ENCODE measurements at places on chromosomes 3 and 15. TPM values are rescaled to one million over a fixed set of nuclear protein-coding genes. Genes with fewer than 3 reads are reported as not detected.
A peak's percentile ranks its signal among the peaks of the same experiment; 100 is the strongest.

The GOLGA8J gene
- total RNA-seq: not detected

DNA sequence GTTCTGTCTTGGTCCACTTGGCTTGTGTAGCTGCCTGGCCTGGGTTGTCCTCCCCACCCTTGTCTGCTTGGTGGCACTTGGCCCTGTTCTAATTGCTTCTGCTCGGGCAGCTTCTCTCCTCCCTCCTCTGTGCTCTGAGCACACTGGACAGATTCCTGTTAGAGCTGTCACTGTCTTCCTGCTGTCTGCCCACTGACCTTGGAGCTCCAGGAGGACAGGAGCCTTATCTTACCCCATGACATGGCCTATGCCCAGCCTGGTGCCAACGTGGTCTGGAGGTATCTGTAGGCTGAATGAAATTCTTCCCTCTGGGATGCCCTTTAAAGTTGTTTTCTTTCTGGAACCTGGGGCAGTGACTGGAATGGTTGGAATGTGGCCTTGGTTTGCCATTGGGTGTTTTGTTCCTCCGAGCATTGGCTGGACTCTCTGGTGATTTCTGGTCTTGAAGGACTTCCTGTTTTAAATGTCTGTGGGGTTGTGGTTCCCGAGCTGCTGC lies 94.1 kb downstream of the FAM43A start:
- no peak for DNase-seq

- no peak for DNase-seq
These were observed 175.4 kb downstream of the SUCNR1 start for GRCh38 chr3:152048831-152049230.

GRCh38 chr3:73719413-73719851 lies 94.7 kb upstream of the PDZRN3 start:
- no peak for DNase-seq

The USP8 gene
- 69.2 TPM for total RNA-seq

The WNT7A gene
- not detected for total RNA-seq

The APEH gene
- 72.8 TPM for total RNA-seq

DNA sequence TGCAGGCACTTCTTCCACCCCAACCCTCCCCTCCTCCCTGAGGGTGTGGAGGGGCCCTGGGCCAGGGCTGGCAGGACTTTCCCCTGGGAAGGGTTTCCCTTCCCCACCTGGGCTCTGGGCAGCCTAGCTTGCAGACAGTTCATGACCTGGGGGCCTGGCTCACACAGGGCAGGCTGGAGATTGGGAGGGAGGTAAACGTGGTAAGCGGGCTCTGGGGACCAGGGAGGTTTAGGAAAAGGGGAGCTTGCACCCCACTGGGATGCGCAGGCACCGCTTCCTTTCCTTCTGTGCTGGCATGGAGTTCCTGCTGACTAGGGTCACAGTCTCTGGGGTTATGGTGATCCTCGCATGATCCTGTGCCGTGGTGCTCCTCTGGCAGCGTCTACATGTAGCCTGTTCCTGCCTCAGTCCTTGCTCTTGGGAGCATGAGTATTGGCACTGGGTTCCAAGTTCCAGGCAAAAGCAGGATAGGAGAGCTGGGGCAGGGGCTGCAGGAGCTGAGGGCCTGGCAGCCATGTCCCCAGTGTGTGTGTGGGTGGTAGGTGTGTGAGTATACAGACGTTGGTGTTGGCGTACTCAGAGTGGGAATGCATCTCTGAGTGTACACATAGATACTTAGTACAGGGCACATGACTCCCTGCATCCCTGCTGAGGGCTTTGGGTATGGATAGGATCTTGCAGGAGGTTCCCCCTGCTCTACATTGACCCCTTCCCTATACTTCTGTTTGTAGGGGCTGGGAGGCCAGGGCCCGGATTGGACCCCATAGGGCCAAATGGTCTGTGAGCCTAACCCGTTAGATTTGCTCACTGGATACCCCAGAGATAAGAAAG lies 6.9 kb downstream of the GLYCTK start:
- DNase-seq: no peak

- no peak for DNase-seq
These were observed 889.8 kb downstream of the MCTP2 start for GRCh38 chr15:95121191-95121590.

GRCh38 chr15:63382966-63383710 lies 1.5 kb upstream of the CA12 start:
- DNase-seq: no peak

DNA sequence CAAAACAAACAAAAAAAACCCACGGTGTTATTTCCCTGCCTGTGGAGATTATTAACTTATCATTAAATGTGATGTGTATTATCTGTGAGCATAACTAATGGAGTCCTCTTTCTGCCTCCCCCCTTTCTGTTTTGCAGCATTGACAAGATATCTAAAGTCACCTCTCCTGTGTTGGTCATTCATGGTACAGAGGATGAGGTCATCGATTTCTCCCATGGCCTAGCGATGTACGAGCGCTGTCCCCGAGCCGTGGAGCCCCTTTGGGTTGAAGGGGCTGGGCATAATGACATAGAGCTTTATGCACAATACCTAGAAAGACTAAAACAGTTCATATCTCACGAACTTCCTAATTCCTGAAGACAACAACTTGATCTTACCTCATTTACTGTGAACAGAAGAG lies 25.2 kb upstream of the CEMIP start:
- no peak for DNase-seq

GRCh38 chr3:154955907-154956533 lies 124.1 kb upstream of the MME start:
- DNase-seq: no peak

GRCh38 chr3:140467796-140468315 lies 210.0 kb upstream of the TRIM42 start:
- no peak for DNase-seq

GRCh38 chr15:88322461-88322860 lies 65.9 kb upstream of the NTRK3 start:
- DNase-seq: no peak

The LMAN1L gene
- not detected for total RNA-seq

DNA sequence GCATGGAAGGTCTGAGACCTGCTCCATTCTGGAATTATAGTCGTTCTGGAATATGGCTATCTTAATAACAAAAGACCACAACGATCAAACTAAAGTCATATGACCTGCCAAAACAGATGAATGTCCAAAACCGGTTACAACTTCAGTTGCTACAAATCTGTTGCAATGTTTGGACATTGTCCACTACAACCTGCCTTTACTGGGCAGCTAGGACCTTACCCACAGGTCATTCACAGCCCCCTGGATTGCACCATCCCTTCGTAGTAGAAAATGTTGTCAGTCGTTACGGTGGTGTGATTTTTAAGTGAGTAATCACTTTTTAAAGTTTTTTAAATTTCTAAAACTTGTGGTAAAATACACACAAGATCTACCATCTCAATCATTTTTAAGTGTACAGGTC lies 22.5 kb upstream of the SRGAP3 start:
- no peak for DNase-seq

The SPATA12 gene
- 0.12 TPM for total RNA-seq

DNA sequence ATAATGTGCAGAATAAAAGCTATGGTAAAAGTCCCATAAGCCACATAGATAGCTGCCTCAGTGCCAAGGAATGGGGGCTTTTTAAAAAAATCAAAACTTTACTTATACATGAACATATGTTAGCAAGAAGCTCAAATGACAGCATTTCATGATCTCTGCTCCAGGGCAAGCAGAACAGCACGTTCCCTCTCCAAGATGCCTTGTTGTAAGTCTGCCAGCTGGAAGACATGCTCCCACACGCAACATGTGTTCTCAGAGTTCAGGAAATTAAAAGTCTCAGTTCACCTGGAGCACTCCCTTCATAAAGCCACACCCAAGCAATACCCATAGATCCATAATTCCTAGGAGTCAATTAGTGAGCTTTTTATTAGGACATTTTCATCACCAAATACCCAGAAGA lies 52.2 kb downstream of the ABI3BP start:
- DNase-seq: no peak

DNA sequence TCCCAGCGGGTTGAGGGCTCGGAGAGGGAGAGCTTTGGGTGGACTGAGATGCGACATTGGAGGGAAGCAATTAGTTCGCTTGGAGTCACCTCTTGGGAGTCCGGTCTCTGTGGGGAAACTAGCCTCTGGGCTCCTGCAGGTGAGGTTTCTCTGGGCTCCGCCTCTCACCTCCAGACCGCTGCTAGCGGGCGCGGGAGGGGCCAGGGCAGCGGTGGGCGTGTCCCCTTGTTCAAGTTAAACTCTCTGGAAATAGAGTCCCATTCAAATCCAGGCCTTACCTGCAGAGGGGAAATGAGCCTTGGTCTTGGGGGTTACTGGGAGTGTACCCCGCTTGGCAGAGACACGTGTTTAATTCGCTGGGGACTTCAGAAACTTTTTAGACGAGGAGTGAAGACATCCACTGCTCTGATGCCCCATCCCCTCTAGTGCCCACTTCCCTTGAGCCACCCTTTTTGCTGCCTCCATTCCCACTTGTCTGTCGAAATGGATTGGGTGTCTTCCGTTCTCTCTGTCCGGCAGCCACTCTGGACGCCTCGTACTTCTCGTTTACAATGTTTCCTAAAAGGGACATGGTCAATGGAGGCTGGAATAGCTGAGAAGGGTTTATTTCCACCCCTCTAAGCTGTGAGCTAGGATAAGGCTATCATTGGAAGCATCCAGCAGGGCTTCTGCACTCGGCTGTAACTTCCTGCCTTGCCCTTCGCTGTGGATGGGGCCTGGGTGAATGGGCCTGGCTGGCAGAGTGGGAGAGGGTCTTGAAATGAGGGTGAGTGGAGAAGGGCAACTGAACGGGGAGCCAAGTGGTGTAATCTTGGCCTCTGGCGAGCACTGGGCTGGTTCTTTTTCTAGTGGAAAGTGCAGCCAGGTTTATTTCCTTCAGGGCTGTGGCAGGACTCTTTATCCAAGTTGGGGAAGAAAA lies 1.1 kb downstream of the MITF start:
- no peak for DNase-seq

GRCh38 chr3:166270429-166270828 lies 433.2 kb upstream of the BCHE start:
- no peak for DNase-seq

The GPR62 gene
- total RNA-seq: not detected

DNA sequence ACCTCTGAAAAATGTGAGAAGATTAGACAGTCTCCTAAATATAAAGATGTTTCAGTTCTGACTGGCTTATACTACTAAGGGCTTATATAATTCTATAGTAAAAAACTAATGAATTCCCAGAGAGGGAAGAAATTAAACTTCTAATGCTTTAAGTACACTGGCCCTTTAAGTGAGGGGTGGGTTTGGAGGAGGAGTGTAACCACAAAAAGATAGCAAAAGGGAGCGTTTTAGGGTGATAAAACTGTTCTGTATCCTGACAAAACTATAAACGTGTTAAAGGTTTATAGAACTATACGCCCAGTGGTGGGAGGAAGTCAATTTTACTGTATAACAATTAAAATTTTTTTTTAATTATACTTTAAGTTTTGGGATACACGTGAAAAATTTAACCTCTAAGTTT lies 45.8 kb downstream of the CEP152 start:
- no peak for DNase-seq

The ONECUT1 gene
- 1.1 TPM for total RNA-seq

GRCh38 chr3:43214616-43215015 lies 71.7 kb upstream of the SNRK start:
- DNase-seq: no peak

DNA sequence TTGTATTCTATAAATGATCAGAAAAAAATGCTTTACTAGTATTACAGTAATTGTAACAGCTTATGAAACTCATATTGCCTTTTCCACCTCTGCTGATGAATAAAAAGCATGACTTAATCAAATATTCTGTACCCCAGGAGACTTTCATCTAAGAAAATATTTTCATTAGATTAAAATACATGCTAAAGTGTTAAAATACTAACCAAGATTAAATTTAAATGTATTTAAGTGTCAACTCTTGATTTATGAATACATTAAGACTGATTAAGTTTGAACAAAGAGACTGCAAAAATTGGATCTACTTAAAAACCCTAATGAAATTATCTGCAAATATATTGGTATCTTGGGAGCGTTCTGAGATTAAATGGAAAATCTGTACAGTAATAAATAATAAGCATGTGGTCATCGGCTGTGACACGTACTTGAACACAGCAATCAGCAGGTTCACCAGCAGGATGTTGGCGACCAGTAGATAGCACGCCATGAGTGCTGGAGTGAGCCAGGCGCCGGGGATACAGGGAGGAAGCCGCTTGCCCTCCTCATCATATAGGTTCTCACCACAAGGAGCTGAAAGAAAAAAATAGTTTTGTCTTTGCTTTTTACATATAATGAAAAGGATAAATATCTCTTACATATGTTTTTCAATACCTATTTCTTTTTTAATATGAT lies 36.6 kb upstream of the MTMR10 start:
- DNase-seq: no peak

- DNase-seq: no peak
These were observed 618.3 kb upstream of the AGTR1 start for GRCh38 chr3:148079370-148079769.

GRCh38 chr3:186192823-186193222 lies 83.9 kb upstream of the ETV5 start:
- DNase-seq: no peak

The TRH gene
- total RNA-seq: not detected

The RCCD1 gene
- total RNA-seq: 24.1 TPM

- no peak for DNase-seq
These were observed 38.0 kb downstream of the MEF2A start for GRCh38 chr15:99603828-99604227.

DNA sequence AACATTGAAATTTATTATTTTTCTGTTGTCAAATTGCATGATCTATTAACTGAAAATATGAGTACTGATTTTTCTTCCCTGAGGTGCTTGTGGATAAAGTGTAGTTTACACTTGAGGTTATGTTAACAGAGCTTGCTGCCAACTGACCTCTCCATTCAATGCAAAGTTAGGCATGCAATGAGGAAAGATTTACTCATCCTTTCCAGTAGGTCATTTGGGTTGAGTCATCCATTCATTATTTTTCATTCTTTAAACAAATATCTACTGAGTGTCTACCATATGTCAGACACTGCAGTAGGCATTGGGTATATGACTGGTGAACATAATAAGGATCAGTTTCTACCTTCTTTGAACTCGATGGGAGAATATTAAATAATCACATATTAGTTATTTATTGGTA lies 604.1 kb downstream of the EDEM1 start:
- DNase-seq: no peak

DNA sequence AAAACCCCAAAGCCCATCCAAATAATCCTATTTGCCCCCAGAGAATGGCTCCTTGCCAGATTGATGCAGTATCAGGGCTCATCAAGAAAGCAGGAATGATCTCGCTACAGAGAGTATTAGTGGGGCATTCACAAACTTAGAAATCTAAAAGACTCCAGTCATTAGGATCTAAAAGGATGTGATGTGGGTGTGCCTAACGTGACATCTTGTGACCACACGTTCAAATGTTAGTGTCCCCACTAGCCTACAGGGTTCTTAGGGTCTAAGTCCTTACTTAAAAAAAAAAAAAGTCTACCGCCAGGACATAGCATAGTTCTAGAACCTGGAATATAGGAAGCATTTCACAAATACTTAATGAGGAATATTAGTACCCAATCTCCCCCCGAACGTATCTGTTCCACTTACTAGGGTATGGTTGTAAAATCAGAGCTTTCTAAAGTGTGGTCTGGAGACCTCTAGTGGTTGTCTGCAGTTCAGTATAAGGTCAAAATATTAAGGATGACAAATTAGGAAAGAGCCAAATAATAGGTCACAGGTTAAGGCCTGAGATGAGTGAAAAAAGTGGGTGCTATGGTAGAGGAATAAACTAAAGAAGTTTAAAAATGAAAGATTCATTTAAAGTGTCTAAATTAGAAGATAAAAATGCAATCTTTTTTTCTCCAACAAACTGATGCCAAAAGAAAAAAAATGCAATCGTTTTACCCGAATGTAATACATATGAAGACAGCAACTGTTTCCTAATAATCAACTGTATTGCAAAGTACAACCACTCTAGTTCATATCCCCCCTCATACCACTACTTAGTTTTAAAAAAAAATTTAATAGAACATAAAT lies 4.2 kb upstream of the CHRM5 start:
- peak; percentile 24 for DNase-seq
